Suppressor macrophage treated with lipopolysaccharide for 1 hour (primary cell): ENCODE measurements at places on chromosomes 5 and 9.

DNA sequence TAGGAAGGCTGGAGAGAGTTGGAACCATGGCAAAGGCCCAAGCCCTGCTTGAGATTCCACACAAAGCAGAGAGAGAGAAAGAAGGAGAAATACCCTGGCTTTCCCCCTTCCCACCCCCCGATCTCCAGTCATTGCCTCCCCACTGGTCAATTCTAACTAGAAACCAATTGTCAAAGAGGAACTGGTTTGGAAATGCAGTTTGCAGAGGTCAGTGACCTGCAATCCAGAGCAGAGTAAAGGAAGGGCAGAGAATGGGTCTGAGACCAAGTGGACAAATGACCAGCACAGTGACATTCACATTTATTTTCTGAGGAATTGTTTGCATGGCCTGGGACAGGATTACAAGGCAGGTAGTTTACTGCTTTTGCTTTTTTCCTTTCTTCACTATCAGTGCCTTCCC is 37.5 kb upstream of the ZFYVE16 start:
- peak; percentile 43 for DNase-seq

DNA sequence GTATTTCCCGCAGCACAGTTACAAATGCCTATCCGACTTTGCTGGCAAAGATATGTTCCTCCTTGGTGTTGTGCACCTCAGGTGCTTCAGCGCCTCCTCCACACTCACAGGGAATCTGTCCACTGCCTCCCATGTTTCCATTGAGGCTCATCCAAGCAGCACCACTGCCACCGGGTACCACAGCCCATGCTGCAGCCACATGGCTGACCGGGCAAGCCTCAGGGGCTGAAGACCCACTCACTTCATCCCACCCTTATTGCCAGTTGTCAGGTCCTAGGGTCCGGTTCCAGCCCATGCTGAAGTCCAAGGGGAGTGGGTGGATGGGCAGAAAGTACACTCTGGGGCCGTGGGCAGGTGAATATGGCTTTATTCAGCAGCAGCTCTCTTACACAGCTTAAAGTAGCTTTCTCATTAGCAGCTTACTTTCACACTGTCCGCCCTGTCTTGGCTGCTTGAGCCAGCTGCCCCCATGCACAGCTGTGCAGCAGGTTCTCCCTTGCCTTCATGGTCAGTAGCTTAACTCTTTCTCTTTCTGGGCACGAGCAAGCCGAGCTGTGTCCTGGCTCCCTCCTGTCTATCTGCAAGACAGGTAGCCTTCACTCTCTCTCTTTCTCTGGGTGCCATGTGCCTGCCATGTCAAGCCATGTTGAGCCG is 1052.3 kb downstream of the PTPRD start:
- DNase-seq = no peak

DNA sequence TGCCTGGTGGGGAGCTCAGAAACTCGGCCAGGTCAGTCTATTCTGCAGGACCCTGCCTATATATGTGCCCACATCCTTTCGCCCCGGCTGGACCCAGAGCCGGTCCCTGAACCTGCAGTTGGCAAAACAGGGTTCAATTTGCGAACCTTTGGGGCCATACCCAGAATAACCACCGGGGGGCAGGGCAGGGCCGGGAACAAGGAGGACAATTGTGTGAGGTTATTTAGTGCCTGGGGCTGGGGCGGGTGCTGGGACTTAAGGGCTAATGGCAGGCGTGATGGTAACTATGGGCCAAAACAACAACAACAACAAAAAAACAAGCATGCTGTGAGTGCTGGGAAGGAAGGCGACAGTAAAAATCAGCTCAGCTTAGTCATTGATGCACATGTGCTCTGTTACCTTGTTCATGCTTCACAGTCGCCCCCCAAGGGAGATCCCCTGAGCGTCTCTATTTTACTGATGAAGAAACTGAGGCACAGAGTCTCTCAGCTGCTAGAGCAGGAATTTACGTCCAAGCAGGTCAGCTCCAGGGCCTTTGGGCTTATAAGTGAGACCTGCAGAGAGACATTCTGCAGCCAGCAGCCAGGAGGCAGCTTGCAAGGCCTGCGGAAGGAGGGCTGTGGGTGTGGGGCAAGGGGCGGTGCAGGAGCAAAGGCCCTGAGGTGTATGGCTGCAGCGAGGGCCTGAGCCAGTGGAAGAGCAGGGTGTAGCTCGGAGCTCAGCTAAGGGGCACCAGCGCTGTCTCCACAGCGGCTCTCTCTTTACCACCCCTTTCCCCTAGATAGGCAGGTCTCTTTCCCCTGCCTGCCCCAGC is 106.0 kb downstream of the PHF2 start:
- DNase-seq = peak; percentile 63

DNA sequence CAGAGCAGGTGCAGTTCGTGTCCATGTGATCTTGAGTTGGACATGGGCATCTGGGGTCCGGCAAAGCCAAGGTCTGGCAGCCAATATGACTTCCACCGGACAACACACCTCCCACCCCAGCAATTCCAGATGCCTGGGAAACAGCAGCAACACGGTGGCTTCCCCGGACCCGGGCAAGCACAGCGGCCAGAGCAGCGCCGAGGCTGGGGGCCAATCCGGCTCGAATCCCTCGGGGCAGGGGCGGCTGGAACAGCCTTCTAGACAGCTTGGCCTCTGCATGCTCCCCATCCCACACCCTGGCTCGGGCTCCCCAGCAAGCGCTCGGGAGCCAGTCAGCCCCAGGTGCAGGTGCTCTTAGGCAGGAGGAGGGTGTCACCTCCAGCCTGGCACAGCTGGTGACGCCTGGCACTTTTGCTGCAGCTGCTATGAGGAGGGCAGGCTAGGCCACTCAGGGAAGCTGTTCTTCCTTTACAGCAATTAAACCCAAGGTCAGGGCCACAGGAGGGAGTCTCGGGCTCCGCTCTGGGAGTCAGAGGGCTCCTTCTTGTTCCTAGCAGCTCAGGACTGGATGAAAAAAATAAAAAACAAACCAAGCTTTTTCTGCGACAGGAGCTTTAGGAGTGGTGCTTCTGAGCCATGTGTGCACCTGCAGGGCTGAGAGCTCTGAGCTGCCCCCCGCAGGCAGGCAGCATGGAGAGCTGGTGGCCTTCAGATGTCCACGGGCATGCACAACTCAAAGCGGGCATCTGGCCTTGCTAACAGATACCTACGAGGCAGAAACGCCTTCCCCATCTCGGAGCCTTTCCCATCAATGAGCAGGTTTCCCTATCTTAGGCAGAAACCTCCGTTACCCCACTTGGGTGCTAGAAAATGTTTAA is 28.2 kb downstream of the DBH start:
- no peak for DNase-seq

DNA sequence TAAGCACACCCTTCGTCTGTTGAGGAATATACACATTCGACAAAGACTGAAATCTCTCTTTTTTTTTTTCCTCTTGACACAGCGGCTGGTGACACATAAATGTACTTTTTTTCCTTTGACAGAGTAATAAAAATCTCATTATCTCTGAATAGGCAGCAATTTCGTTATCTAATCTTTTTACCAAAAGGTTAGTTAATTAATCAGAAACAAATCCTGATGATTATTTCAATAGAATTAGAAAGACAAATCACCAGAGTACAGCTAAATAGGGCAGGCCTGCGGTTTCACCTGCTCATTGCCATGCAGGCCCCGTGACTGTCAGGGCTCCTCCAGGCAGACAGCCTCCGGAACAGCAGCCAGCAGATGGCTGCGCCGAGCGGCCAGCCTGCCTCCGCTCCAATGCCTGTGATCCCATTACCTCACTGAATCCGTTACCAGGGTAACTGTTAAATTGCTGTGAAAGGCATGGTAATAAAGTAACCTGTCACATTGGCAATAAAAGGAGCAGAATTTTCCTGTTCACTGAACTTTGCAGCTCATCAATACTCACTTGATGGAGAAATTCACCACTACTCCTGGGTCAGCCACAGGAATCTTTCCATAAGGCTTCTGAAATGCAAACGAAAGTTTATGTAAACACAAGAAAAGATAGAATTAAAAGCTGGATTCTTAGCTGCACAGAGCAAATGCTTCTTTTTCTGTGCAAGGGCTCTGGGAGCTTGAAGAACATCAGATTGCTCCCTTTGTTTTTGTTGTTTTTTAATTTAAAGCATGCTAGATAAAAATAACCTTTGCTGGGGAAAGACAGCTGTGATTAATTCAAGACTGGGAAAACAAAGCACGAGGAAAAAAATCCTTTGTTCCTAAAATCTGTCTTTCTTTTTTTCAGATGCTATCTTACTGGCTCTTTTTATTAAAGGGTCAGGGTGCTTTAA is 666.4 kb upstream of the ZNF608 start:
- no peak for DNase-seq

- DNase-seq = no peak
Observed at GRCh38 chr9:10015755-10016154, 597.0 kb downstream of the PTPRD start.

- DNase-seq = peak; percentile 27
Observed at GRCh38 chr9:75186767-75187380, 98.6 kb downstream of the OSTF1 start.

- DNase-seq = no peak
Observed at GRCh38 chr5:175124251-175124813, 319.6 kb downstream of the DRD1 start.

- DNase-seq = no peak
Observed at GRCh38 chr5:55286411-55286933, 21.0 kb downstream of the DHX29 start.

- DNase-seq = peak; percentile 77
Observed at GRCh38 chr5:78964889-78965288, 20.2 kb downstream of the ARSB start.

GRCh38 chr5:139969318-139969717 is 73.8 kb downstream of the NRG2 start:
- no peak for DNase-seq

GRCh38 chr9:109969573-109970237 is 189.7 kb downstream of the PALM2AKAP2 start:
- peak; percentile 18 for DNase-seq

DNA sequence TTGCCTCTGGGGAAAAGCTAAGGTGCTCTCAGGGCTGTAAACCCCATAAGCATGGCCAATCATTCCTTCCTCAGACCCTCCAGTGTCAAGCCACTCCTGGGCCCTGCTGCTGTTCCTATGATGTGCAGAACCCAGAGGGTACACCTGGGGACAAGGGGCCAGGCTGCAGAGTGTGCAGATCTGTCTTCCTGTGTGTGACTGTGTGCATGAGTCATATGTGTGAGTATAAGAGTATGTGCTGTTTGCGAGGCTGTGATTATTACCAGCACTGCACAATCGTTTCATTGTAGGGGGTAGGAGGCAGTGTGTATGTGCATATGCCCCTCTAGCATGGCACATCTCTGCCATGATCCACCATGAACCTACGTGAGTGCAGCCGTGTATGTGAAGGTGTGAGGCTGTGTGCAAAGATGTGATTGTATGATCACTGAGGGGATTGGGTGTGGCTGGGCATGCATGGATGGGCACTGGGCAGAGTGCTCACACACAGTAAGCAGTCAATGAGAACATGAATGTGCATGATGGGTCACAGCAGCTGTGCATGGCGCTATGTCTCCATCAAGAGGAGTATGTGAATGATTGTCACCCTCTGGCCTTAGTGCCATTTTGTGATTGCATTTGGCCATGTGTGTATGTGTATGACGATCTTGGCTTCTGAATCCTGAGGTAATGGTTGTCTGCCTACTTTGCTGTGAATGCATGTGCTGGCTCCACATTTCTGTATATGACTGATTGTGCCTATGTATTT is 2.4 kb upstream of the OR1K1 start:
- no peak for DNase-seq

- no peak for DNase-seq
Observed at GRCh38 chr5:95422838-95423237, 31.7 kb downstream of the FAM81B start.

- no peak for DNase-seq
Observed at GRCh38 chr9:134682651-134683364, 41.2 kb downstream of the COL5A1 start.

GRCh38 chr5:39209924-39210323 is 9.4 kb downstream of the FYB1 start:
- DNase-seq = no peak

- peak; percentile 32 for DNase-seq
Observed at GRCh38 chr5:116488356-116489041, 86.1 kb downstream of the SEMA6A start.

DNA sequence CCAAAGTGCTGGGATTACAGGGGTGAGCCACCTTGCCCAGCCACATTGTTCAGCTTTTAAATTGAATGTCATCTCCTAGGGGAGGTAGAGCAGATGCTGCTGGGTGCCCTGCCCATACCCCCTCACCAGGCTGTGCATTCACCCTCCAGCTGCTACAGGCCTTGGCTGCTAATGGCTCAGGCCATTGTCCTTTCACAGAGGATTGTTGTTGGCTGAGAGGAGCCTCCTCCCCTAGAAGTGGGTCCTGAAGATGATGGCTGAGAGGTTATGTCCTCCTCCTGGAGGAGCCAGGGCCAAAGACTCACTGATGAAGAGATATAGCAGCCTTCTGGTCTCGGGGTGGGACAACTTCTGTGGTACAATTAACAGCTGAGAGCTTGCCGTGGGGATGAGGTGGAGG is 74.6 kb downstream of the PHAX start:
- no peak for DNase-seq

GRCh38 chr5:96855031-96855872 is 21.0 kb upstream of the ERAP2 start:
- peak; percentile 90 for DNase-seq

- peak; percentile 17 for DNase-seq
Observed at GRCh38 chr5:14330729-14331385, 187.7 kb downstream of the TRIO start.

GRCh38 chr9:110081395-110081794 is 126.6 kb downstream of the C9orf152 start:
- DNase-seq = no peak

- DNase-seq = no peak
Observed at GRCh38 chr9:114674076-114674797, 7.8 kb downstream of the TEX48 start.

- DNase-seq = no peak
Observed at GRCh38 chr5:1929108-1929991, 46.6 kb upstream of the IRX4 start.

GRCh38 chr5:14226992-14227391 is 83.8 kb downstream of the TRIO start:
- DNase-seq = no peak

DNA sequence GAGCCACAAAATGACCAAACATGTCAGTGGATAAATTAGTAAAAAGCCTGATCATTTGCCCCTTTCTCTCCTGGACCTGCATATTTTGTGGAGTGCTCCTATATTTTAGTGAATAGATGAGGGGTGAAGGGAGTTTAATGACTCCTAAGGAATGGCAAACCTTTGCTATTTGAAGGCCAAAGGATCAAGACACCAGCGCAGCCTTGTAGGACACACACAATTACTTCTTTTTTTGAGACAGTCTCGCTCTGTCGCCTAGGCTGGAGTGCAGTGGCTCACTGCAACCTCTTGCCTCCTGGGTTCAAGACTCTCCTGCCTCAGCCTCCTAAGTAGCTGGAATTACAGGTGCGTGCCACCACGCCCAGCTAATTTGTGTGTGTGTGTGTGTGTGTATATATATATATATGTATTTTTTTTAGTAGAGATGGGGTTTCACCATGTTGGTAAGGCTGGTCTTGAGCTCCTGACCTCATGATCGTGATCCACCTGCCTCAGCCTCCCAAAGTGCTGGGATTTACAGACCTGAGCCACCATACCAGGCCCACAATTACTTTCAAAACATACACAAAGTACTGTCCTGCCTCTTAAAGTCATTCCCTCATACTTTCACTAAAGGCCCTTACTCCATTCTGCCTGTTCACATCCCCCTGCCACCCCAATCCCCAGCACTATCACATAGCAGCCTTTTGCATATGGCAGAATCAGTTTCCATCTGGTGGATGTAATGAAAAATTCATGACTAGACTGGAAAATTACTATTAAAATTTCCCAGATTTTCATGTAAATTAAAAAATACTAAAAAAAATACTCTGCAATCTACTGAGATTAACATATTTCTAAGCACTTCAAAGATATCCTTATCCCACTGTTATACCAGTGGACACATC is 60.4 kb downstream of the CSNK1A1 start:
- DNase-seq = no peak

GRCh38 chr9:96852676-96853075 is 1.6 kb downstream of the ZNF782 start:
- no peak for DNase-seq
